ENCODE measurements at places on chromosomes 3 and 15. TPM values are rescaled to one million over a fixed set of nuclear protein-coding genes. Genes with fewer than 3 reads are reported as not detected.

DNA sequence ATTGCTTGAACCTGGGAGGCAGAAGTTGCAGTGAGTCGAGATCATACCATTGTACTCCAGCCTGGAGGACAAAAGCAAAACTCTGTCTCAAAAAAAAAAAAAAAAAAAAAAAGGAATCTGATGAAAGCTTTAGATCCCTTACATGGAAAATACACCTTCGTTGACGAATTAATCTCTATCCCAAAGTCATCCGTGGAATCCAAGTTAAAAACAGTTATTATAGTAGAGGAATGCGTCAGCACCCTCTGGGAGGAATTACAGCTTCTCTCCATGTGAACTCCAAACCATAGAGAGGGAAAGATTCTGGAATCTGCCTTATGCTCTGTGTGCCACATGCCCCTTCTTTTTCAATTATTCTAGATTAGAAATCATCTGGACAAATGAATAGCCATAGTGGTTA lies 192.3 kb upstream of the C2CD4B start:
- H3K4me3 ChIP-seq = no peak overlapping the region
- peaks cover 18% of the 10 kb centered on the region for H3K27me3 ChIP-seq
- no peaks in the 10 kb centered on the region for H3K36me3 ChIP-seq
- no peak for DNase-seq
- H3K4me1 ChIP-seq = no peaks in the 10 kb centered on the region
- H3K27ac ChIP-seq = no peak overlapping the region

- no peak overlapping the region for H3K4me3 ChIP-seq
- no peak for DNase-seq
- H3K4me1 ChIP-seq = no peaks in the 10 kb centered on the region
- H3K27ac ChIP-seq = no peak overlapping the region
Measured at GRCh38 chr3:27127879-27128278, 241.3 kb downstream of the NEK10 start.

Gene UPK1B
- total RNA-seq = not detected

Gene SNTN
- total RNA-seq = not detected

- no peak overlapping the region for H3K27ac ChIP-seq
- no peaks in the 10 kb centered on the region for H3K36me3 ChIP-seq
- no peaks in the 10 kb centered on the region for H3K4me1 ChIP-seq
- no peak for DNase-seq
- no peak overlapping the region for H3K4me3 ChIP-seq
Measured at GRCh38 chr3:77420336-77420735, 380.4 kb downstream of the ROBO2 start.

Gene ATOSA
- total RNA-seq = 88.2 TPM

- no peaks in the 10 kb centered on the region for H3K27me3 ChIP-seq
- H3K27ac ChIP-seq = no peak overlapping the region
- no peak overlapping the region for H3K4me3 ChIP-seq
- H3K4me1 ChIP-seq = no peaks in the 10 kb centered on the region
Measured at GRCh38 chr15:48555241-48555881, 90.1 kb downstream of the FBN1 start.

GRCh38 chr3:13346481-13347389 lies 73.4 kb downstream of the NUP210 start:
- peak; percentile 71 for DNase-seq
- no peaks in the 10 kb centered on the region for H3K27me3 ChIP-seq
- no peak overlapping the region for H3K4me3 ChIP-seq
- peak overlapping the region; percentile 33 for H3K27ac ChIP-seq

Gene TPM1
- total RNA-seq = 16.6 TPM

DNA sequence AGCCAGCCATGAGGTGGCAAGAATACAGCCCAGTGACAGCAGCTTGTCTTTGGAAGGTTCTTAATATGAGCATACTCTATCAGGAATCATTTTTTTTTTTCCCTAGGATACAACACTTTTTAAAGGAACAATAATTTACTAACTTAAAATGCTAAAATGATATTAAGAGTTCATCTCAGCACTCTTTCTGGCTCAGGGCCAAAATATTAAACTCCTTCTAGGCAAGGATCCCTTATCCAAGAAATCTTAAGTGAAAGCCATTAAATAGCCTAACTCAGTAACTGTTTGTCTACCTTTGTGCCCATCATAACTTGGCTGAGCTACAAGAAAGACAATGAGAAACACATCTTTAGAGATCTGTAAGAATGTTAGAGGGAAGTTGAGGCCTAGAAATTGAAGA lies 529.5 kb upstream of the TGFBR2 start:
- H3K27me3 ChIP-seq = no peaks in the 10 kb centered on the region
- H3K36me3 ChIP-seq = no peaks in the 10 kb centered on the region
- no peak overlapping the region for H3K27ac ChIP-seq
- no peaks in the 10 kb centered on the region for H3K4me1 ChIP-seq
